ENCODE measurements at places on chromosomes 16 and 17.

DNA sequence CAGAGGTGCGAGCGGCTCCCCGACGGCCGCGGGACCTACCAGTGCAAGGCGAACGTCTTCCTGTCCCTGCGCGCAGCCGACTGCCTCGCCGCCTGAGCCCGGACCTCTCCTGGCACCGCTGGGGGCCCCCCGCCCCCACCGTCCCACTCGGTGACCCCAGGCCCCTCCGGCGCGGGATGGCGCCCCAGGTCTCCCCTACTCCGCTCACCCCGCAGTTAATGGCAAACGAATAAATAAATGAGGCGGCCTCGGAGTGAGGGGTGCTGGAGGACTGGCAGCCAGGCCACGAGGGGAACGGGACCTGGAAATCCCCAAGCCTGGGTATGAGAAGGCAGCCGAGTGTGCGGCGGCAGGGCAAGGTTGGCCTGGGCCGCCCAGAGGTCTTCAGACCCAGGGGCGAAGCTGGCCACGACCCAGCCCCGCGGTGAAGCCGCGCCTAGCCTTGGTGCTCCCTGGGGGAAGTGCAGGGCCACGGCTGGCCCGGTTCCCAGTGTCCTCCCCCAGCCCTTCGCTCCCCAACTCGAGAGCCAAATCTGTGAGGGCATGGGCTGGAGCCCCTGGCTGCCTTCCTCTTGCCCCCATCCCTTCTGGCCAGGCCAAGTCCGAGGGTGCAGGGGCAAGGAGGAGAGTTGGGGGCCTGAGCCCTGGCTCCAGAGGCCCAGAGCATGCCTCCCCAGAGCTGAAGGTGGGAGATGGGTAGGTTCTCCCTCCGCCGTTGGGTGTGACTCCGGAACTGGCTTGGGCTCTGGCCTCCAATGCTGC, 796 bp downstream of the NPB start:
- no peak for DNase-seq

DNA sequence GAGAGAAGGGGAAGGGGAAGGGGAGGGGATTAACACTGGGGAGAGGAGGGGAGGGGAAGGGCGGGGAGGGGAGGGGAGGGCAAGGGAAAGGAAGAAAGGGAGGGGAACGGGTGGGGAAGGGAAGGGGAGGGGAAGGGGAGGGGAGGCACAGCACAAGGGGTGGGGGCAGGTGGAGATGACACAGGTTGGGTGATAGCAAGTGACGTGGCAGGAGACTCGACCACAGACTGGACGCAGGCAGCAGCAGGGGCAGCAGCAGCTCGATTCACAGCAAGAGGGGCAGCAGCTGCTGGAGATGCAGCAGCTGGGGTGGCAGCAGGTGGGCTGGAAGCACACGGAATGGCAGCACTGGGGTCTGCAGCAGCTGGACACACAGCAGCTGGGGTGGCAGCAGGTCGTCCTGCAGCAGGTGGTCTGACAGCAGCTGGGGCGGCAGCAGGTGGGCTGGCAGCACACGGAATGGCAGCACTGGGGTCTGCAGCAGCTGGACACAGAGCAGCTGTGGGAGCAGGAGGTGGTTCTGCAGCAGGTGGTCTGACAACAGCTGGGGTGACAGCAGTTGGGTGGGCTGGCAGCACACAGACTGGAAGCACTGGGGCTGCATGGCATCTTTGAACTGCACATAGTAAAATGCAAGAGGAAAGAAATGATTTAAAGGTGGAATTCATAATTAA, at the start of gene KRTAP4-16:
TSS of gene KRTAP4-16 (minus strand) at position 624 of the 674 bp plus-strand sequence. CDS start at position 624, 0 bp downstream.
- DNase-seq: no peak

- DNase-seq: no peak
These were observed 58.8 kb upstream of the RHBDL3 start for GRCh38 chr17:32206861-32207260.

GRCh38 chr17:48639982-48640857, 14.1 kb upstream of the HOXB9 start:
- DNase-seq: no peak

- no peak for DNase-seq
These were observed 88.5 kb downstream of the MARCHF10 start for GRCh38 chr17:62719586-62719985.

DNA sequence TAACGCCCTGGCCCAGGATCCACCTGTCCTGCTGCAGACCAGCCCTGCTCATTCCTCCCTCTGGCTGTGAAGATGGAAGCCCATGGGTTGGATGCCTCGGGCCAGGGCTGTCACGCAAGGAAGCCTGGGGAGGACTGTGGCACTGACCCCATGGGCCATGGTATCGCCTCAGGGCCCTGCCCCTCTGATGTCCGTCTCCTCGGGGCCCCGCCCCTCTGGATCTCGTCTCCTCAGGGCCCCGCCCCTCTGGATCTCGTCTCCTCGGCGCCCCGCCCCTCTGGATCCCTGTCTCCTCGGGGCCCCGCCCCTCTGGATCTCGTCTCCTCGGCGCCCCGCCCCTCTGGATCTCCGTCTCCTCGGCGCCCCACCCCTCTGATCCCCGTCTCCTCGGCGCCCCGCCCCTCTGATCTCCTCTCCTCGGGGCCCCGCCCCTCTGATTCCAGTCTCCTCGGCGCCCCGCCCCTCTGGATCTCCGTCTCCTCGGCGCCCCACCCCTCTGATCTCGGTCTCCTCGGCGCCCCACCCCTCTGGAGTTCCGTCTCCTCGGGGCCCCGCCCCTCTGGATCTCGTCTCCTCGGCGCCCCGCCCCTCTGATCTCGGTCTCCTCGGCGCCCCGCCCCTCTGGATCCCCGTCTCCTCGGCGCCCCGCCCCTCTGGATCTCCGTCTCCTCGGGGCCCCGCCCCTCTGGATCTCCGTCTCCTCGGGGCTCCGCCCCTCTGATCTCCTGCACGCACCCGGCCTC, 24.0 kb downstream of the METRNL start:
- no peak for DNase-seq

- DNase-seq: no peak
These were observed 5.5 kb downstream of the TRAF7 start for GRCh38 chr16:2160915-2161551.

DNA sequence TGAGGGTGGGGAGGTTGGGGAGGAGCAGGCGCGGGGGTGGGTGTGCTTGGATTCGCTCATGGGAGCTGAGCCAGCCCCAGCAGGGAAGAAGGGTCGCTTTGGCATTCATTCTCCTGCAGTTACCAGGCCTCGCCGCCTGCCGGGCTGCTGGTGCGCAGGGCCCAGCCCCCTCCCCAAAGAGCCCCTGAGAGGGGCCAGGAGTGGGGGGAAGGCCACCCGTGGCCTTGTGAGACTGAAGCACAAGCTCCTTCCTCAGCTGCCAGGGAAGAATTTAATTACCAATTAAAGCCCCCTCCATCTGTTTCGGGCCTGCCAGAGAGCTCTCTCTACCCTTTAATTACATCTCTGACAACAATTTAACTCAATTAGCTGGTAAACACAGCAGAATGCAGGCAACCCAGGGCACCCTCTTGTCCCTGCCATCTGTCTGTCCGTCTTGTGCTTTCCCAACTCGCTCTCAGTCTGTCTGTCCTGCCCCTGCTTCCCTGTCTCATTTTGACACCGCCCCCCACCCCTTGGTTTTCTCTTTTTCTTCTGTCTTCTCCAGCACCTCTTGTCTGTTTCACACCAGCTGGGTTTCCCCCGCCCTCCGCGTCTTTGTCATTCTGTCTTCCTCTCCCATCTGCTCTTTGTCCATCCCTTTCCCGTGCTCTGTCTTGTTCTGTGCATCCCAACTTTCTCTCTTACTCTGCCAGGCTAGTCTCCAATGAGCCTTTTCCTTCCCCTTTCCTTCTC, 32.7 kb downstream of the CDK5RAP3 start:
- no peak for DNase-seq

- no peak for DNase-seq
These were observed 114.9 kb upstream of the CDH5 start for GRCh38 chr16:66251476-66252160.

DNA sequence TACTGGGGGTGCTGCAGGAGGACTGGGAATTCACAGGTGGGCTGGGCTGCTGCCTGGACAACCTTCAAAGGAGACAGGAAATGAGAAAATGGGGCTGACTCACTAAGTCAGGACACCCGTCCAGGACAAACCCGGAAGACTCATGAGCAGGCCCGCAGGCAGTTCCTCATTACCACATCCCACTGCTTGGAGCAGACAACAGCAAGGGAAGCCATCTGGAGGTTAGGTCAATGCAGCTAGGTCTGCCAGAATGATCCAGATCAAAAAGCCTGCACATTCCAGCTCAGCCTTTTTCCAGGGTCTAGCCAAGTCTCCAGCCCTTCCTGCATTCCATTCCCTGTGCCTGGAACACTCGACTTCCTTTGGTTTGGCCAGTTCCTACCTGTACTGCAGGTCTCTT, 536.5 kb upstream of the CDH11 start:
- DNase-seq: no peak

GRCh38 chr17:44967907-44968224, 237 bp downstream of the C1QL1 start:
- DNase-seq: no peak

DNA sequence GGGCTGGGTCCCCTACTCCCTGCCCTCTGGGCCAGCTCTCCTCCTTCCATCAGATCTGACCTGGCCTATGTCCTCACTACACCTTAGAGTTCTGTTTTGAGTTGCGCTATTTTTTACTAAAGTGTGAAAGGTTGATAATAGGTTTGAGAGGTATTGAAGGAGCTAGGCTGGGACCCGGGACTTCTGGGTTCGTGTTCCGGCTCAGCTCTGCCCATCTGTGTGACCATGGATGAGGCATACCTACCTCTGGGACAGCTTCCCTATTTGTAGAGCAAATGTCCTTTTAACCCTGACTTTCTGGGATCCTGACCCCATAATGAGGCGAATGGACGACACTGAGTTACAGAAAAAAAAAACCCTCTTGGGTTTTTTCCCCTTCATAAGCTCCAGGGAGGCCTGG, 36.0 kb downstream of the IL21R start:
- DNase-seq: no peak

- no peak for DNase-seq
These were observed 145.6 kb upstream of the CHMP6 start for GRCh38 chr17:80845863-80846671.

DNA sequence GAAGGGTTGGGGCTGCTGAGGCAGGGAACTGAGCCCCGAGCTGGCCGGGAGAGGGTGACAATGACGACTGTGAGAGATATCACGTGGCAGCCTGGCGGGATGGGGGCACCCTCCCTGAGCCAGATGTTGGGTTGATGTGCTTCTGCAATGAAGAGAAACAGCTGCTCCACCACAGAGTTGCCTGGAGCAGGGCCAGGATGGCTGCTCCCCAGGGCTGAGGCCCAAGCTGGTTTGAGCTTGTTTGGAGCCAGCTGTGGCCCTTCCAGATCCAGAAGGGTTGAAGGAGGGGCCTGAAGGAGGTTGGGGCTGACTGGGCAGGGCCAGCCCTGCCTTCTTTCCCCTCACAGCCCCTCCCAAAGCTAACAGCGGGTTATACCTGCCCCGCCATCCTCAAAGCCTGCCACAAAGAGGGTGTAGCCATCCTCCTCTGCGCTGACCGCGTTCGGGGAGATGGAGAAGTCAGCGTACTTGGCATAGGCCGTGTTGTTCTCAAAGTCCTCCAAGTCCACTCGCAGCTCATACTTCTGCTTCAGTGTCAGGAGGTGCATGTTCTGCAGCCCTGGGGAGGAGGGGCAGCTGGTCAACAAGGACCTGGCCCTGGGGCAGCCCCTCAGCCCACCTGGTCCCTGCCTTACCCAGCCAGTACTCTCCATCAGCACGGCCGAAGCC, 2.1 kb downstream of the MFAP4 start:
- no peak for DNase-seq

DNA sequence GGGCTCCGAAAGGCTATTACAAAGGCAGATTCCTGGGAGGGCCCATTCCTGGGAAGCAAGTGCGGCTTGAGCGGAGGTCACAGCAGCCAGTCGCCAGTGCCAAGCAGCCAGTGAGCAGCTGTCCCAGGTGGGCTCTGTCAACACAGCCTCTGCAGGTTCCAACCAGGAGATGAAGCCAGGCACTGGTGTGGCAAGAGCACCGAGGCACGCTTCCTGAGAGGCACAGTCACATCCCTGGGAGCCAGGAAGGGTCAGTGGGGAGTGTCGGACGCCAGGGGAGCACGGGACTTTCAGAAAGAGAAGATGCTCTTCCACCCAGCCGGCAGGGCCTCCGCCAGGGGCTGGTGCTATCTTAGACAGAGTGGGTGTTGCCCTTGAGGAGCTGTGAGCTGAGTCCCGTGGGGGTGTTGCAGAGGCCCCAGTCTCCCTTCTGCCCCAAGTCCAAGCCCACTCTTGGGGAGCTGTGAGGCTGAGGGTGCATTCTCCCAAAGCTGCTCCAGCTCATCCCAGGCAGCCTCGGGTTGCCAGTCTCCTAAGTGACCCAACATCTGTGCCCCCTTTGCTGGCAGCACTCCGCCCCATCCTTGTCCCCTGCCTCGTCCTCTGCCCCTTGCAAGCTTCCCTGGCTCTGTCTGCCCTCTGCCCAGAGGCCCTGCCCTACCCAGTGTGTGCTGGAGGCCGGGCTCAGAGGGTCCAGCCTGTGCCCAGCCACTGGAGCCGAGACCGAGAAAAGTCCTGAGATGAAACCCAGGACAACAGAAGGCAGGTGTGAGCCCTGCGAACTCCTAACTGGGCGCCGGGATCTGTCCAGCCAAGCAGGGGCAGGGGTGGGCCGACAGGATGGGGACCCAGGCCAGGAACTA, 6.6 kb downstream of the UBALD1 start:
- DNase-seq: no peak

- DNase-seq: peak; percentile 32
These were observed 44.1 kb downstream of the COG7 start for GRCh38 chr16:23408823-23409298.

- DNase-seq: no peak
These were observed 6.1 kb upstream of the ITGAM start for GRCh38 chr16:31253642-31254045.

GRCh38 chr17:11302401-11303186, 61.6 kb downstream of the SHISA6 start:
- DNase-seq: no peak

DNA sequence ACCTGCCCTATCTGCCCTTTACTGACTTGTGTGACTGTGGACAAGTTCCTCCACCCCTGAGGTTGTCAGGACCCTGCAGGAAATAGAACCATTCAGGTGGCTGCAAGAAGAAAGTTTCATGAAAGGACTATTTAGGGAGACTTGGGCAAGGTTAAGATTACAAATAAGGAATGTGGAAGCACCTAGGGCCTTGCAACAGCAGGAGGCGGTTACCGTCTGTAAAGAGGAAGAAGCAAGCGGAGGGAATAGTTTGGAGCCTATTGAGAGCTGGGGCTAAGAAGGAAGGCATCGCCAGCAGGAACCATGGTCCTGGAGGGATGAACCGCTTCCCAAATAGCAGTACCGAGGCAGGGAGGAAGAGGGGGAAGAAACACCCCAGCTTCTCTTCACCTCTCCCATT, 132.4 kb downstream of the PRKCB start:
- no peak for DNase-seq

DNA sequence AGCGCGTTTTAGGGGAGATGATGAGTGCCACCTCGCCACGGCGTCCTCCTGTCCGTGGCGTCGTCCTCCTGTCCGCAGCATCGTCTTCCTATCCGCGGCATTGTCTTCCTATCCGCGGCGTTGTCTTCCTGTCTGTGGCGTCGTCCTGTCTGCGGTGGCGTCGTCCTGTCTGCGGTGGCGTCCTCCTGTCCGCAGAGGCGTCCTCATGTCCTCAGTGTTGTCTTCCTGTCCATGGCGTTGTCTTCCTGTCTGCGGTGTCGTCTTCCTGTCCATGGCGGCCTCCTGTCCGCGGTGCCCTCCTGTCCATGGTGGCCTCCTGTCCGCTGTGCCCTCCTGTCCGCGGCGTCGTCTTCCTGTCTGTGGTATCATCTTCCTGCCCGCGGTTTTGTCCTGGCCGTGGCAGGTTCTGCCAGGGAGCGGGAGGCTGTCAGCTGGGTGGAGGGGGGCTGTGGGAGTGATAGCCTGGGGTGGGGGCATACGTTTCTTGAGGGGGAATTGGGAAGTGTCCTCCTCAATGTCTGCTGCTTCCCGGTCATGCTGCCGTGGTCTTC, 30.9 kb downstream of the TBCD start:
- DNase-seq: no peak

GRCh38 chr17:74467221-74467951, 952 bp downstream of the CD300A start:
- no peak for DNase-seq
